ENCODE measurements at places on chromosomes 5 and 9.

- DNase-seq: no peak
Observed at GRCh38 chr5:157029457-157029856, 29.5 kb downstream of the HAVCR1 start.

DNA sequence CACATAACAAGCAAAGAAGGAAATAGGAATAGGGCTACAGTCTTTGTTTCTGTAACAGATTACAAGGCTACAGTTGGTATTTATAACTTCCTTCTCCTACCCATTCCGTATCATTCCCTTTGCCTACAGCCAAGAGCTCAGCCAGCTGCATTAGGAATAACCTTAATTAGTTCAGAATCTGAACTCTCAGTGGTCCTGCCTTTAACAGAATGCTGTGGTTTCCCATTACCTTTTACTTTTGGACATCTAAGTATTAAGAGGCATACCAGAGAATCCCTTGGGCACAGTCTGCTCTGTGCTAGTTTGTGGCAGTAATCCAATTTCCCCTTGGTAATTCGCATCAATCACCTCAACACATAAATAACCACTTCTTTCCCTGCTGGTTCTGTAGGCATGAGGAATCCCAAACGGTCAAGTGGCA, 44.2 kb downstream of the PKD2L2 start:
- peak; percentile 5 for DNase-seq

- no peak for DNase-seq
Observed at GRCh38 chr9:134425401-134425800, 99.1 kb downstream of the RXRA start.

DNA sequence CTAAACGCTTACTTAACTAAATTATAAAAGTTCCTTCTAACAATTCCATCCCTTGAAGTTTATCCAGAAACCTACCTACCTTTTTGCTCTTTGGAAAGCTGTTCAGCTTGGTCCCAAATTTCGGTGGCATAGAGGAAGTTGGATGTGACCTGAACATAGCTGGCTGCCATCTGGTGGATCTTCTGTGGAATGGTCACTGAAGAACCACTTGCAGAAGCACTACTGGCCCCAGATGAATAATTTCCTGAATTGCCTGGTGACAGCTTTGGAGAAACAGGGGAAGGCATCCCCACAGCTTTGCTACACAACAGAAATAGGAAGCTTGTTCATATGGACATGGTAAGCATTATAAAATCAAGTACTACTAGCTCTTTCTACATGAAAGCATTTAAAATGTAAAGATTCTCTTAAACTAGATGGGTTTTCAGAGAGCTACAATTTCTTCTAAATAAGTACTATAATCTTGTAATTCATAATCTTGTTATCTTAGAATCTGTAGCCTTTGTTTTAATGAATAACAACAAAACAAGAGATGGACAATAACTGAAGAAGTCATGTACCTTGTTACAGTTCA, 9.9 kb downstream of the LEAP2 start:
- DNase-seq: peak; percentile 51

DNA sequence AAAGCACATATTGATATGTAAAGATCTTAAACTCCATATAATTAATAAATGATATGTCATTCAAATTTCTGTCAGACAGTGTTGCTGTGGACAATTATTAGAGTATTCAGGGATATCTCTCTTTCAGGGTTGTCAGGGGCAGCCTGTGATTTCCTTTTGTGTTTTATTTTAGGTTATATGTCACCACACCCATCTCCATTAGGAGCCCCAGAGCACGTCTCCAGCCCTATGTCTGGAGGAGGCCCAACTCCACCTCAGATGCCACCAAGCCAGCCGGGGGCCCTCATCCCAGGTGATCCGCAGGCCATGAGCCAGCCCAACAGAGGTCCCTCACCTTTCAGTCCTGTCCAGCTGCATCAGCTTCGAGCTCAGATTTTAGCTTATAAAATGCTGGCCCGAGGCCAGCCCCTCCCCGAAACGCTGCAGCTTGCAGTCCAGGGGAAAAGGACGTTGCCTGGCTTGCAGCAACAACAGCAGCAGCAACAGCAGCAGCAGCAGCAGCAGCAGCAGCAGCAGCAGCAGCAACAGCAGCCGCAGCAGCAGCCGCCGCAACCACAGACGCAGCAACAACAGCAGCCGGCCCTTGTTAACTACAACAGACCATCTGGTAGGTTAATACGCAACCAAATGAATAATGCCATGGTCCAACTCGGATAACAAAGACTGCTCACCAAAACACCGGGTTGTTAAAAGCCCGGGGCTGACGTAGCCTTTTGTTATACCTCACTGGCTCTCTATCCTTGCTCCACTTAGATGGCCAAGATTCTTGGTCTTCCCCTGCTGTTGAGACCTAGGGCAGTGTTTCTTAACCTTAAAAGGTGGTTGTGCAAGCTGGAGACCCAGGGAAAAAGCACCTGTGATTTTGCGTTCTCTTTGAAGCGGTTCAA, 24.4 kb downstream of the SMARCA2 start:
- DNase-seq: no peak

DNA sequence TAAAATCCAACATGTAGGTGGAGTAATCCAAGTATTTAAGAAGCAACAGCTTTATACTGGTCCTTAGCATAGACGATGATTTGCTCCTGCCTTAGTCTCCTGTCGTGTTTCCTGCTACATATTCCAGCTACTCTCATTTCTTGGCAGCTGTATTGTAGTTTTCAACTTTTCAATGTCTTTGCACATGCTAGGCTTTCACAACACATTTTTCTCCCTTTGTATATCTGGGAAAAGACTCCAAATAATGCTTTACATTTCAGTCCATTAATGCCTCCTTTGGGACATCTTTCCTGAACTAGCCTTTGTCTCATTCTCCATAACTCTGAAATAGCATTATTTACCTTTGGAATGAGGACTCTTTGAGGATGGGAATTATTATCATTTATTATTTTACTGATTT, 508.0 kb downstream of the PTPRD start:
- DNase-seq: no peak

DNA sequence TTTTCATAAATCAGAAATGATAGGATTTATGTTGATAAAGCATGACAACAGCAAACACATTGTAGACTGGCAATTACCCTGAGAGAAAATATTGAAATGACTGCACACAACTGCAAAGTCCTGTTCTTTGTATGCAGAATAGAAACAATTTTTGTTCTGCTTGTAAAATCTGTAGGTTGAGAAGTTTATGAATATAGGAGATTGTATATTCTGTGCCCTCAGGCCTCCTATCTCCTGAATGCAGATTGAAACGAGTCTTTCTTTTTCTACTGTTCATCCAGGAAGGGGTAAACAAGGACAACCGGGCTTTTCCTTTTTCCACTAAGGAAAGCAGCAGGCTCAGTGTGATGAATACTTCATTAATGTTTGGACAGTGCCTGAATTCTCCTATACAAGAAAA, 95.0 kb upstream of the HAPLN1 start:
- DNase-seq: no peak

DNA sequence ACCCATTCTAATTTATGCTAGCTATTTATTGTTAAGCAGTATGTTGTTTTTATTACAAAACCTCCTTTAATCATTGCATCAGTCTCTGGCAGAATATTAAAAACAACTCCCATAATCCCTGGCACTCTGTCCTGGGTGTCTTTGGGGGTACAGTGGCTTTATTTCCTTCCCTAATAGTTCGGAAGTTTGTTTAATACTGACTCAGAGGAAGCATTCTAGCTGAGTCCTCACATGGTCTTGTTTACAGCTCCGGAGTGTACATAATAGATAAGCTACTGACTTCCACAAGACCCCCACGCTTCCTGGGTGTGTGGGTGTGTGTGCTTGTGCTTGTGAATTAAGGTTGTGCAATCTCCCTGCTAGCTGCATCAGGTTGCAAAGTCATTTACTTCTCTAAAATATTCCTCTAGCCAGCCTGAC, 149.8 kb upstream of the CDKN2B start:
- DNase-seq: no peak

DNA sequence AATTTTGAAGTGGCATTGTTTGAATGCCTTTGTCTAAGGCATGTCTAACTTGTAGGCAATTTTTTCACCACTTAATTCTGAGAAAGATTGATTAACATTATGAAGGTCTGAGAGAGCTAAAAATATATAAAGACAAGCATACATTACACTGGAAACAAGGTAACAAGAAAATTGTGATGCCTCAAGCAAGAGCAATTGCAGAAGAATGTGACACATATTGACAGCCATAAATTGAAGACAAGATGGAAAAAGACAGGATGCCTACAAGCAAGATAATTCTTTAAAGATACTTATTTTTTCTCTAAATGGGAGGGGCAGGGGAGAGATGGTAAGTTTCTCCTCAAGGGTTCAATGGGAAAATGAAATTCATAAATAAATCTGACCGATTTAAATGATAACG, 103.1 kb upstream of the CYLC2 start:
- no peak for DNase-seq

GRCh38 chr5:115209279-115209678, 39.6 kb upstream of the TRIM36 start:
- DNase-seq: no peak

- no peak for DNase-seq
Observed at GRCh38 chr5:141597394-141597793, 21.4 kb downstream of the DIAPH1 start.

DNA sequence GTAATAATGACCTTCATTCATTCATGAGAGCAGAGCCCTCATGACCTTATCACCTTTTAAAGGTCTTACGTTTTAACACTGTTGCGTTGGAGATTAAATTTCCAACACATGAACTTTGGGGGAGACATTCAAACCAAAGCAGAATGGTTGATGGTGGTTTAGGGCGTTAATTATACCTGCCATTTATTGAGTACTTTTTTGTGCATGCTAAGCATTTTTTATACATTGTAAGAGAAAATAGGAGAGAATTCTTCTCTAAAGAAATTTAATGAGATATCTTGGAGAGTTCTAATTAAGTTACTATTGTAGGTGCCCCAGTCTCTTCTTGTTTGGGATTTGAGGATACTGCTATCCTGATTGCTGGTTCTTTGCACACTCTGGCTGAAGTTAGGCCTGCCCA, 12.4 kb downstream of the AP3S1 start:
- no peak for DNase-seq

GRCh38 chr9:116491219-116491618, 195.9 kb upstream of the TRIM32 start:
- no peak for DNase-seq

DNA sequence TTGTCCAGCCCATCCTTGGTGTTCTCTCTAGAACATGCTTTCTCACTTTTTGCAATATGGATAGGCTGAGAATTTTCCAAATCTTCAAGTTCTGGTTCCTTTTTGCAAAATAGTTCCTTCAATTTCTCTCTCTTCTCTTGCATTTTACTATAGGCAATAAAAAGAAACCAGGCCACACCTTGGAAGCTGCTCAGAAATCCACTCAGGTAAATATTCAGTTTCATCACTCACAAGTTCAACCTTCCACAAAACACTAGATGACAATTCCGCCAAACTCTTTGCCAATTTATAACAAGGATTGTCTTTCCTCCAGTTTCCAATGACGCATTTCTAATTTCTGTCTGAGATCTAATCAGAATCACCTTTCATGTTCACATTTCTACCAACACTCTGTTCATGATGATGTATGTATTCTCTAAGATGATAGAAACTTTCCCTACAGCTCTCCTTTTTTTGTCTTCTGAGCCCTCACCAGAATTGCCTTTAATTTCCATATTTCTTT, 204.2 kb upstream of the PIK3R1 start:
- no peak for DNase-seq

- DNase-seq: peak; percentile 44
Observed at GRCh38 chr9:14326264-14326826, 12.4 kb upstream of the NFIB start.

DNA sequence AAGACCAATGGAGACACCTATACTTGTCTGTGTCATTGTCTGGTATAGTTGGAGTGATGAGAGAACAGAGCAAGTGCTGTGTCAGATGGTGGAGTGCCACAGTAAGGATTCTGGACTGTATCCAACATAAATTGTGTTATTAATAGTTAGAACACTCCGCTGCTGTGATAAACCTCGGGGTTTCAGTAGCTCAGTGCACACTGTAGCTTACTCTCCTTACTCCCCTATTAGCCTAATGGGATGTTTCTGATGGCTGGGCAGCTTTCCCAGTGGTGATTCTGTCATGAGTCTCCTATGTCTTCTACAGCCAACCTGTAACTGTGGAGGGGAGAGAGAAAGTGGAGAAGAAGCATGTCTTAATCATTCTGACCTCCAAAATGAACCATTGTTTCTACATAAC, 127.6 kb upstream of the PTCH1 start:
- no peak for DNase-seq

GRCh38 chr5:172010278-172010677, 3.8 kb upstream of the FBXW11 start:
- DNase-seq: no peak

DNA sequence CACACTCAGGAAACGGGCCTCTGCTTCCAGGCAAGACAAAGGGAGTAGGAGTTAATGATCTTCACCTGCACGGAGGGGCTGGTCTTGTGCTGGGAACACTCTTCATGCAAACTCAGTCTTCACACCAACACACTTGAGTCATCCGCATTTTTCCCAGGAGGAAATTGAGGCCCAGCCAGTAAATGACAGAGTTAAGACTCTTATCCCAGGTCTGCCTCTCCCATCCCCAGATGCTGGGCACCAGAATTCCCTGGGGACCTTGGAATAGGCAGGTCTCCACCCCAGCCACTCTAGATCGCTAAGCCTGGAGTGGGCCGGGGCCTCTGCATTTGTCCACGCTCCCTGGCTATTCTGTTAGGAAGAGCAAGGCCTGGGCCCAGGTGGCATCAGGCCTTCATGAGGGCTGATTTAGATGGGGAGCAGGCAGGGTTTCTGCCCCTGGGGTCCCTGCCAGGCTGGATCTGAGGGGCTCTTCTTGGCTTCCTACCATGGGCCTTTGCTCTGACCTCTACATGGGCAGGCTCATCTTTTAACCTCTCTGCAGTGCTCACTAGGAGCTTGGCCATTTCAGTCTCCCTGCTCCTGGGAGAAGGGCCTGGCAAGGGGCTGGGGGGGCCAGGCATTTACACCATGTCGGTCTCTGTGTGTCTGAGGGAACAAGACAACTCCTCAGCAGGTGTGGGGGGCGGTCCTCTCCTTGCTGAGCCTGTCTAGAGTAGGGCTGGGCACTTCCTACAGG, 77.3 kb downstream of the AMBP start:
- no peak for DNase-seq

DNA sequence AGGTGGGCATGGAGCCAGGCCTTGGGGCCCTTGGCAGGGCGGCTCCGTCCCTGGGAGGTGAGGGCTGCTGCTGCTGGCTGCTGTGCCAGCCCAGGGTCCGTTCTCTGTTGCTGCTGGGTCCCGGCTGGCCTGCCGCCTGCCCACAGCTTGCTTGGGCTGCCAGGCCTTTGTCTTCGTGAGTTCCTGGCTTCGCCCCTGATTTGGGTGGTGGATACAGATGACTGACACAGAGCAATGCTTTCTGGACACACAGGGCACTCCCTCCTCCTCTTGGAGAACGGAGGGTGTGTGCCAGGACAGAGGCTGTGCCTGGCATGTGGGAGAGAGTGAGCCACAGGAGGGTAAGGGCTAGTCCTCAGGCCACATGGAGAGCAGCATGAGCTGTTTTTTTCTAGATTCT, 166.1 kb downstream of the MACROH2A1 start:
- no peak for DNase-seq

DNA sequence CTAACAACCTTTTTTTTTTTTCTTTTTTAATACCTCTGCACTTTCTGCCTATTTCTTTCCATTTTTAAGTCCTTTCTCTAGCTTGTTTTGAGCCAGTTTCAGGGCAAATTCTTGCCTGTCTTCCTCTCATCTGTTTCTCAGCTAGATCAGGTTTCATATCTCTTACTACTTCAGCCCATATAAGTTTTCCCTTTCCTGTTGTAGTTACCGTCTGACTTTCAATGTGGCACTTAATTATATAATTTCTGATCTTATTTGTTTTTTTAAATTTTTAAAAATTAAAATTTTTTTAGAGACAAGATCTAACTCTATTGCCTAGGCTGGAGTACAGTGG, 104.7 kb upstream of the ELL2 start:
- no peak for DNase-seq

- peak; percentile 8 for DNase-seq
Observed at GRCh38 chr5:58294598-58295305, 165.1 kb downstream of the PLK2 start.
